Stimulated activated CD8-positive, alpha-beta memory T cell treated with anti-CD3 and anti-CD28 coated beads, Interleukin-7, amount 100 ng/mL, for 4 hours (primary cell): ENCODE measurements at places on chromosomes 1 and 21.

GRCh38 chr1:2210786-2211185 is 16.2 kb upstream of the FAAP20 start:
- no peak for DNase-seq

- peak; percentile 49 for DNase-seq
Measured at GRCh38 chr1:1614204-1614953, 921 bp upstream of the MIB2 start.

- DNase-seq: no peak
Measured at GRCh38 chr1:83725735-83726360, 273.1 kb downstream of the TTLL7 start.

- DNase-seq: no peak
Measured at GRCh38 chr21:39461419-39461818, 9.6 kb downstream of the SH3BGR start.

- DNase-seq: no peak
Measured at GRCh38 chr1:12143631-12144155, 23.1 kb upstream of the TNFRSF1B start.
